ENCODE measurements at places on chromosomes 13 and 19.

DNA sequence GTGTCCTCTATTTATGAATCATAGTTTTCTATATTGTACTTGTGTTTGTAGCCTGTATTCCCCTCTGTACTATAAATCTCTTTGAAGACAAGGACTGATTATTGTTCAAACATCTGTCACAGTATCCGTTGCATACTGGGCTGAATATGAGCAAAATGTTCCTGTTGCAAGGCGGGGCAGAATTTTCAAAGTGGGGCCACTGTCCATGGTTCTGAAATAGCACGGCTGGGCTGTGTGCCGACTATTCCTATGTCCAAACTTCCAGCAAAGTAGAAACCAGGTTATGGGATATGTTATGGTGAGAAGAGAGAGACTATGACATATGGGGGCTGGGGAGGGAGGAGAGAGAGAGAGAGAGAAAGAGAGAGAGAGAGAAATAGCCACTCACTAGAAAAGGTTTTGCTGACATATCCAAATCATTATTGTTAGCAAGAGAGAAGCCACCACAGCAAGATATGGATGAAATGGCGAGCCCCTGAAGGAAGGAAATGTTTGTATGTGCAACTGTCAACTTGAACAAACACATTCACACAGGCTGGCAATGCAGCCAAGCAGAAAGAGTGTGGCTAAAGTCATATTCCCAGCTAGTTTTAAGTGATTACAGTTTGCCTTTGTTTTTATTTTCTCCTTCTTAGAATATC lies 107.0 kb upstream of the GPR12 start:
- DNase-seq = no peak

DNA sequence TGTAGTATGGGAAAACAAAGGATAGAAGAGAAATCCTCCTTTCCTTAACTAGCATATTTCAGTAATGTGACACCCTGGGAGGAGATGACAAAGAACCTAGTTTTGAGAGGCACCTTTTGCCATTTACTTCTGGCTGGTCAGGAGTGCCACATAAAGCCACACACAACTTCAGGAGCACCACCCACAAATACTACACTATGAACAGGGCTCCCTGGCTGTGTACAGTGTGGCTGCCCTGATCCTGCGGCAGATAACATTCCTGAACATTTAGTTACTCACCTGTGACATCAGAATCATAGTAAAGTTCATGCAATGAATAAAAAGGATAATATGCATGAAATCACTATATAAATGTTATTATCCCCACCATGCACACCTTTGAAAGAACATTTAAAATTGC lies 17.4 kb upstream of the IRS2 start:
- no peak for DNase-seq

- no peak for DNase-seq
Measured at GRCh38 chr13:44815623-44816022, 173.6 kb downstream of the NUFIP1 start.

GRCh38 chr19:18208098-18208951 lies 4.5 kb upstream of the RAB3A start:
- DNase-seq = no peak

Measured in NCI-H1417 treated with DMSO at 0.1 percent for 48 hours (cell line).